Activated naive CD4-positive, alpha-beta T cell (primary cell): ENCODE measurements at places on chromosomes 7 and 10.

DNA sequence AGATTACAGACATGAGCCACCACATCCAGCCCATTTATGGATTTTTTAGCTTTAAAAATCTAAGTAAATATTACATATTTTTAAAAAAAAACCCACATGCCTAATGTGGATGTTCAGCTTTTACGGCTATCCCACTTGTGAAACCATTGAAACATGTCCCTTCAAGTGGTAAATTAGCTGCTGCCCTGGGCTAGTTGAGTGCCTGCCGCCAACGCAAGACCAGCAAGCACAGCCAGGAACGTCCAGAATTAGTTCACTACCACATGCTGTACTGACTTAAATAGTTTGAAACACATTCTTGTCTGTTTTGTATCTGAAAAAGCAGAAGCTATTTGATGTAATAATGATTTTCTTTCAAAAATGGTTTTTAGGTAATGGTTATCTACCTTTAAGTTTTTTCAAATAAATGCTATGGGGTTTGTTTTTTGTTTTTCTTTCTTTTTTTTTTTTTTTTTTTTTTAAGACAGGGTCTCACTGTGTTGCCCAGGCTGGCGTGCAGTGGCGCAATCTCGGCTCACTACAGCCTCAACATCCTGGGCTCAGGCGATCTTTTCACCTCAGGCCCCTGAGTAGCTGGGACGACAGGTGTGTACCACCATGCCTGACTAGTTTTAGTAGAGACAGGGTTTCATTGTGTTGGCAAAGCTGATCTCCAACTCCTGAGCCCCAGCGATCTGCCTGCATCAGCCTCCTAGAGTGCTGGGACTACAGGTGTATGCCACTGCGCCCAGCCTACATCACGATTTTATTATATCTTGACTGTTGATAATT, 57.0 kb downstream of the KLRG2 start:
- DNase-seq: no peak

DNA sequence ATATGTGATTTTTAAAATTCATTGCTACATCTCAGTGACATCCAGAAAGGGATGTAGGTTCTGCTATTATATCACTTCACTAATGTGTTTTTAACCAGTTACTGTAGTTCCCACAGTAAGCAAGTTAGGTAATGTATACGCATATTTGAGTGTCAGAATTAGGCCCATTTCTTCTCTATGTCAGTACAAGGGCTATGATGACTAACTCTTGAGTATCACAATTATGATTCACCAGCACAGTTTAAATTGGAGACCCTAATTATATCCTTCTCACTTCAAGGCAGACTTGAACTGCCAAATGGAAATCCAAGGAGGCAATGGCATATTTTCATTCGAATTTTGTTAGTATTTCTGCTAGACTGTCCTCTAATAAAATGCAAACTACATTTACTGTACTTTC, 23.6 kb downstream of the BZW2 start:
- DNase-seq: no peak

GRCh38 chr7:29189743-29190201, 4.8 kb upstream of the CHN2 start:
- DNase-seq: peak; percentile 10

DNA sequence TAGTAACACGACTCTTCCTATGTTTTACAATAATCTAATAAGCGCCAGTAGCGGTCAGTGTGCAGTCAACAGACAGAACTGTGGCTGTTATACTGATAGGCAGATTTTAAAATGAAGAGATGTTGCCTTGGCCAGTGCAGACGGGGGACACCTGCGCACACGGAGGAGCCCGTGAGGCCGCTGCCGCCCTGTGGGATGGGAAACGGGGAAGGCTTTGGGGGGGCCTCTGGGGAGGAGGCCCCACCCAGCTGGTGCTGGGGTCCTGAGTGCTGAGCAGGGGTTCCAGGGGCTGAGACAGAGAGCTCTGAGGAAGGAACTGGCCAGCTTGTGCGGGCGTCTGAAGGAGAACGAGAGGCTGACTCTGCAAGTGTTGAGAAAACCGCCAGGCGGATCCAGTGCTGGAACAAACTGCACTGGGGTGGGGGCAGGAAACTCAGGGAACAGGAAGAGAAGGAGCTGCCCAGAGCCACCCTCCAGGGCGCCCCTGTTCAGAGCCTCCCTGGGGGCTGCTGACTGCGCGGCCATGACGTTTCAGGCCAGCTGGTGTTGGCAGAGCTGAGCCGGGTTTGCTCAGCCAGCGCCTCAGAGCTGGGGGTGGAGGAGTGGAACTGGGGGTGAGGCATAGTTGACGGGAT, 426.4 kb downstream of the TCERG1L start:
- no peak for DNase-seq

- DNase-seq: no peak
Measured at GRCh38 chr7:55254242-55254595, 110.9 kb upstream of the LANCL2 start.

DNA sequence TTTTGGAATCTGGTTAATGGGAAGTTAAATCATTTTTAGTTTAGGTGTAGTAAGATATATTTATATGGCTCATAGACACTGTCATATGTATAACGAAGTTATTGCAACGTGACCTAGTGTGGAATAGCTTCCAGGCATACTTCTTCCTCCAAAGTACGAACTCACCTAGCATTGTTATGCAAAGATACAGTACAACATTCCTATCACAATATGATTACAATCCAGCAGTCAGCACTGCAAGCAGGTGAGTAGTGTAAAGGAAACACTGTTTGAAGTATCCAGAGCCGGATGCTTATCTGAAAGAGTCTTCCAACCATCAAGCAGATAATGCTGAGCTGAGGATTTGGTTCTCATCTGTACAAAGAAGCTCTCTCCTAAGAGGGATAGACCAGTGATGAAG, 754.4 kb upstream of the IGFBP3 start:
- no peak for DNase-seq

- DNase-seq: no peak
Measured at GRCh38 chr7:90821961-90822620, 226.0 kb downstream of the CDK14 start.

- DNase-seq: no peak
Measured at GRCh38 chr10:133162178-133162909, 2.3 kb downstream of the KNDC1 start.

- DNase-seq: peak; percentile 11
Measured at GRCh38 chr10:133166828-133167692, 7.0 kb downstream of the KNDC1 start.

GRCh38 chr10:21531164-21531563, 2.9 kb upstream of the MLLT10 start:
- DNase-seq: no peak

GRCh38 chr7:7972128-7972527, 3.5 kb downstream of the GLCCI1 start:
- DNase-seq: no peak

DNA sequence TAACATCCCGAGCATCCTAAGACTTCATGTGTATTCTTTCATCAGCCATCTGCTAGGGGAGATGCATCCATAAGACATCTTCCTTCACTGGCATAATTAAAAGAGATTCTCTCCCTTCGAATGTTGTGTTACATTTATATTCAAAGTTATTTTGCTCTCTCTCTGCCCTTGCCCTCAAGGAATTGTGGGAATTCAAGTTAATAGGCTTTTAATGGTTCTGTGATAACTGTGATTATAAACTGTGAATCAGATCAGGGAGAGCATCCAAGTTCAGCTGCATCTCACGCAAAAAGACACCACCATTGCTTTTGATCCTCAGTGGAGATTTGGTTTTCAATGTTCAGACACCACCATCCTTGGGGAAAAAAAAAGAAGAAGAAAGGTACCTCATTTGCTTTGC, 9.2 kb upstream of the TEX36 start:
- DNase-seq: no peak

- no peak for DNase-seq
Measured at GRCh38 chr7:50302486-50303334, 1.8 kb upstream of the IKZF1 start.

DNA sequence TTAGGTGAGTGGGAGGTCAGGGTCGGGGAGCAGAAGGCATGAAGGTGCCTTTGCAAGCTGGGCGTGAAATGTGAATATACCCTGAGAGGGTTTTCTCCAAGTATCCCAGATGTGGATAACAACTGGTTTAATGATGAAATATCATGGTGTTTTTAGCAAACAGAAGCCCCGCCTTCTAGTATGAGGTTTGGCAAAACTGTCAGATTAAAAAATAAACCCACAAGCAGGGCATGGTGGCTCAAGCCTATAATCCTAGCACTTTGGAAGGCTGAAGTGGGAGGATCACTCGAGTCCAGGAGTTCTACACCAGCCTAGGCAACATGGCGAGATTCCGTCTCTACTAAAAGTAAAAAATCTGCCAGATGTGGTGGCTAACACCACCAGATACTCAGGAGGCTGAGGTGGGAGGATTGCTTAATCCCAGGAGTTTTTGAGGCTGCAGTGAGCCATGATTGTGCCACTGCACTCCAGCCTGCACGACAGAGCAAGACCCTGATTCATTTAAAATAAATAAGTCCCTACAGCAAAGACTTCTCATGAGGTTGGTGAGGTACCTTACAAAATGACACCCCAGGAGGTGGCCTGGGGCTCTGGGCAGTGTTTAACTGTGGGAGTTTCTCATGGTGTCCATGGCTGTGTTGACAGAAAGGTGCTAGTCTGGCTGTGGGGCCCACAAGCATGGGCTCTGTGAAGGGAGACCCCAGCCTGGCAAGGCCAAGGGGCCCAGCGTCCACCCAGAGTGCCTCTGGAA, 6.7 kb upstream of the PWWP2B start:
- no peak for DNase-seq

GRCh38 chr10:88465765-88466164, 117.4 kb downstream of the RNLS start:
- DNase-seq: no peak

GRCh38 chr7:27130540-27131389, at the start of gene HOXA4:
HOXA4 (minus strand) TSS chr7:27130757; CDS start chr7:27130733, 24 bp downstream.
- peak; percentile 74 for DNase-seq

DNA sequence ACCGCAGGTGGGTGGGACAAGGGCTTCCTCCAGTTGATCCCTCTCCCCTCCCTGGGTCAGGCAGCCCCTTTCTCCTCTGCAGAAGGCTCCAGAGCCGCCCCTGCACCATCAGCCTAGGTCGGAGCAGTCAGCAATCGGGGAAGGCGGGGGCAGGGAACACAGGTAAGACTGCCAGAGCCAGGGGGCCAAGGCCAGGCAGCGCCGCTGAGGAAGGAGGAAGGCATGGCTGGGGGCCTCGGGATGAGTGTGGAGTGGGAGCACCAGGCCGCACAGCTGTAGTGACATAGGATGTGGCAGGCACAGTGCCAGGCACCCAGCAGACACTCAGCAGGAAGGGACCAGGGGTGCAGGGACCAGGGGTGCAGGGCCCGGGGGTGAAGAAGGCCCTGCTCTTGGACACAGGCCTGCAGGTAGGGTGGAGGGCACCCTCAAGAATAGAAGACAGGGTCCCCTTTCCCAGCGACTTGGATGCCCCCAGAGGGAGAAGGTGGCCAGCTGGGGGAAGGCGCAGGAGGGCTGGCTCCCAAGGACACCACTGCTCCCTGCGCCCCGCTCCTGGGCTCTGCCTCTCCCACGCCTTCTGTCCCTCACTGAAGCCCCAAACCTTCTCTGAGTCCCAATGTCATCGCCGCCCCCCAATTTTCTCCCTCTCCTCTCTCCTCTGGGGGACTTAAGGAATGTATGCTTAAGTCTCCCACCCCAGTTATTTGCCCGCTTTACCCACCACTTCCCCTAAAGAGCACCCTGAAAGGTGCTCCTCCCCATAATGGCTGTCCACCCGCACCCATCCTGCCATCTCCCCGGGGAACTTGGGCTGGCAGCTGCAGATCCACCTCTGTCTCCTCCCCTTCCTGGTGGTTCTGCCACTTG, 38.5 kb downstream of the CAMK2B start:
- DNase-seq: no peak

DNA sequence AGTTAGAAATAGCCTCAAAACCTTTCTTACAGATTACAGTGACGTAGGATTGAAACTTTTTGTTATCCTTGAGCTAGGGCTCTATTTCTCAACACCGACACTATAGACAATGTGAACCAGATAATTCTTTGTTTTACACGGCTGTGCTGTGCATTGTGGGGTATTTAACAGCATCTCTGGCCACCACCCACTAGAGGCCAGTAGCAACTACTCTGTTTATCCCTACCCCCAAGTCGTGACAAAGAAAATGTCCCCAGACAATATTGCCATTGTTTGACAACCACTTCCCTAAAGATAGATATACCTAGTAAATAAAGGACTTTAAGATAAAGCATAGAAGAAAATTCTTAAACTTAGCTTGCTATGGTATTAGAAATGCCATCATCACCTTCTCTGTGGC, 359.6 kb downstream of the ARL4A start:
- no peak for DNase-seq

GRCh38 chr10:88508796-88509195, 74.3 kb downstream of the RNLS start:
- no peak for DNase-seq

GRCh38 chr10:70874061-70874460, 14.3 kb downstream of the PCBD1 start:
- no peak for DNase-seq

GRCh38 chr10:127874671-127875448, 17.9 kb downstream of the CLRN3 start:
- DNase-seq: no peak

DNA sequence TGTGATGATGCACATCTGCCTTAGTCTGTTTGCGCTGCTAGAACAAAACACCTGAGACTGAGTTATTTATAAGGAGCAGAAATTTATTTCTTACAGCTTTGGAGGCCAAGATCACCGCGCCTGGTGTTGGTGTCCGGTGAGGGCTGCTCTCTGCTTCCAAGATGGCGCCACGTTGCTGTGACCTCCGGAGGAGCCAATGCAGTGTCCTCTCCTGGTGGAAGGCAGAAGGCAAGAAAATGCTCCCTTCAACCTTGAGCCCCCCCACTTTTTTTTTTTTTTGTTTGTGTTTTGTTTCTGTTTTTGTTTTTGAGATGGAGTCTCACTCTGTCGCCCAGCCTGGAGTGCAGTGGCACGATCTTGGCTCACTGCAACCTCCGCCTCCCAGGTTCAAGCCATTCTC, 16.0 kb upstream of the ACTR3B start:
- DNase-seq: no peak

- DNase-seq: no peak
Measured at GRCh38 chr7:13538669-13539068, 450.8 kb downstream of the ETV1 start.

DNA sequence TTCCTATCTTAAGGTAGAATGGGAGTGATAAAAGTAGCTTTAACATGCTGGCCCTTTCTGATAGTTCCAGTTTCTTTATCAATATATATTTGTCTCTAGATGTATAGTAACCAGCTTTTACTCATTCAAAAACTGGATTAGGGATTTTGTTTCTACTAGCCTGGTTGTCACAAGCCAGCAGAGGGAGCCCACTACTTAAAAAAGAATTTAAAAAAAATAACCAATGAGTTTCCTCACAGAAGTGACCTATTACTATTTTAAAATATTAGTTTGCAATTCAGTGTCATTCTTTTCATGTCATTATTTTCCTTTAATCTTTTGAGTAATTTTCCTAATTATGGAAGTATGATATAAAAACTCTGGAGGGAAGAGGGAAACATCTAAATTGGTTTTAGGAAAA, 142.1 kb downstream of the PHTF2 start:
- DNase-seq: no peak
